ENCODE measurements at places on chromosomes 7 and 10. TPM values are rescaled to one million over a fixed set of nuclear protein-coding genes. Genes with fewer than 3 reads are reported as not detected.

DNA sequence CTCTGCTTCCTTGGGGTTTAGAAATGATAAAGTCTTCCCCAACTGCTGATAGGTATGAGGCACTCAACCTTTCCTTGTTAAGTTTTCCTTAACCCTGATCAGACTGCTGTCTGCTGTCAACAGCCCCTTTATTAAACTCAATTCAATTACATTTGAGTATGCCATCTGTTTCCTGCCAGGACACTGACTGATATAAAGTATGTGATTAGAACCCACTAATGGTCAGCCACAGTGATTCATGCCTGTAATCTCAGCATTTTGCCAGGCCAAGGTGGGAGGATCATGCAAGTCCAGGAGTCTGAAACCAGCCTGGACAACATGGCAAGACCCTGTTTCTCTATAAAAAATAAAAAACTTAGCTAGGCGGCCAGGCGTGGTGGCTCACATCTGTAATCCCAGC lies 18.1 kb downstream of the BAZ1B start:
- DNase-seq: no peak

DNA sequence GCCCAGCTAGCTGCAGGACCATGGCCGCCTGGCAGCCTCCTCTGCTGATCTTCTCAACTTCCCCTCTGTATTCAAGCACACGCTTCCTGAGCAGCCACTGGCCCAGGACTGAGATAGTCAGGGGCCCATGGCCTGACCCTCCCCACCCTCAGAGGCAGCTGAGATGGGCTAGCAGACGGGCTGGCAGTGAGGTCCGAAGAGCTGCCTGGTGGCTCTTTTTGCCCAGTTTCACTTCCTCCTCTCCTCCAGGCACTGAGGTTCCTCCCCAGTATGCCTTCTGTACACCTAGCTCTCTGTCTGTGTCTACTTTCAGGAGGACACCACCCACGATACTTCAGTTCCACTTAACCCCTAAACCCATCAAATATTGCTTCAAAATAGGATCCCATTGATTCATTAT lies 395.6 kb downstream of the TNS3 start:
- DNase-seq: no peak

DNA sequence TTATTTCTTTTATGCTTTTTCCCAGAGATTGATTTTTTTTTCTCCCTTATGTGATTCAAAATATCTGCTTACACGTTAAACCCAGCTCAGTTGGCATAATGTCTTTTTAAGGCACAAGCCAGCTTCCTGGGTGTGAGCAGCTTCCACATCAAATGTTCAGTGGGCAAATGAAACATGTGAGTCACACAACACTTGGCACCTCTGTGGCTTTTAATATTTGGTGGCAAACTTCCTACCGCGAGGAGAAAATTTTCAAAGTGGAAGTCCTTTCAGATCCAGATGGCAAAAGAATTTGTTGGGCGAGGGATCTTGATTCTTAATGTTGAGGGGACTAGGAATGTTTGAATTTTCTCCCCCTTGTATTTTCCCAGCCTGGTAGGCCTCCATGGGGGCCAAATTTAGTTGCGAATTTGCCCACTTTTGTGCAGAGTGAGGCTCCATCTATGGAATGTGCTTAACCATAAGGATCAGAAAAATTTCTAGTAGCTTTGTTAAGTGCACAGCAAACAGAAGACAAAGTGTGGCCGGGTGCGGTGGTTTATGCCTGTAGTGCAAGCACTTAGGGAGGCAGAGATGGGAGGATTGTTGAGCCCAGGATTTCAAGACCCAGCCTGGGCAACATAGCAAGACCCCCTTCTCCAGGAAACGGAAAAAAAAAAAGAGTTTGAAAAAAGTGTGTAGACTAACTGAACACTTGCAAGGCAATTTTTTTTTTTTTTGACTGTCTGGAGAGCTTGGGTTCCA lies 31.0 kb downstream of the CUX1 start:
- no peak for DNase-seq

DNA sequence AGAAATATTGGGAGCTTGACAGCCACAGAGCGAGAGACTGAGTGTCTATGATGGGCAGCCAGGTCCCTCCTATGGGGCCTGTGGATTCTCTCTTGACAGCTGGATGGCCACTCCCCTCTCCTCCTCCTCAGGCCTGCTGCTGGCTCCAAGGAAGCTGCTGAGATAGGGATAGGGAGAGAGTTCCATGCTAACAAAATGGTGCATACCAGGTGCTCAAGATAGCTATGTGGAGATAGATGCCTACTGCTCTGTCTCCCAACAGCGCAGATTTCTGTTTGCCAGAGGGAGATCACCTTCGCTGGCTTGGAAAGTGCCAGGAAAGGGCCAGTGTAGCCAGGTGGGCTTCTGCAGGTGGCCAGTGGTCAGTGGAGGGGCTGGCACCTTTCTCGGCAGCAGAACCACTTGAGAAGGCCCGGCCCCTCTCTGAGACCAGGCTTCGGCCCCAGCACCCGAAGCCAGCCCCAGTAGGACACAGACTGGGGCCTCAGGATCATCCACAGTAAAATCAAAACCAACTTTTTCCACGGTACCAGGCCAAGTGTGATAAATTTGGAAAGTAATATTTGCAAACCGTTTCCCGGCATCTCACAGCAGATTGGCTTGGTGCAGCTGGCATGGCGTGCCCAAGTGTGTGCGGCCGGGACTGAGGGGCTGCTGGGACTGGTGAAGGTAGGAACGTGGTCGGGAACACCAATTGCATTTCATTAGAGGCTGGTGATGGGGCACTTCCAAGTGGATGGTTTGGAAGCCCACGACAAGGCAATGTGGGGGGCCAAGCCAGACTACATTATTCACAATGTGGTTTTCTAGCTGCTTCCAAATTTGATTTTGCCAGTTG lies 139.6 kb downstream of the PTPN20 start:
- DNase-seq: no peak

- DNase-seq: no peak
Measured at GRCh38 chr10:125983161-125983560, 86.8 kb downstream of the FANK1 start.

DNA sequence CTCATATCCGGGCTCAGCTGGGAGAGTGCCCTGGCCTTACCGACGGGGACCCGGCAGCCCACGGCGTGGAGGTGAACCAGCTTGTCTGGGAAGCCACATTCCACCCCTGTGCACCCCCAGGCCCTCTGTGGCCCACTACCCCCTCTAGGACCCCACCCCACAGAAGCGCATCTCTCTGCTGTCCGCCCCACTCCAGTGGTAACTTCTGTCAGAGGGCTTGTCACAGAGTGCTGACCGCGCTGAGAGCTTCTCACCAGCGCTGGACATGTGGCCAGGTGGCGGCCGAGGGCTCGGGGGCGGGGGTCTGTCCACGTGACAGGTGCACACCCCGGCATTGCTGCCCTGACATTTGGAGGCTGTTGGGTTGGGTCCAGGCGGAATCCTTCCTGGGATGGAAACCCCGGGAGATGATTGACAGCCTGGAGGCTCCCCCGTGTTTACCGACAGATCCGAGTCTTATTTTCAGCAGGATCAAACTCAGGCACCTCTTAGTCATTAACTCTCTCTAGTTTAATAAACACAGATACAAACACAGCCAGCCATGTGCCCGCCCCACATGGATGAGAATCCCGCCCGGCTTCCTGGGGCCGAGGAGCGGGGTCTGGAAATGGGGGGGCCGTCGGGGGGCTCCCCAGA lies 5.1 kb downstream of the ELFN1 start:
- DNase-seq: no peak

Gene TNRC18
- total RNA-seq: 12.6 TPM
